Left kidney (tissue), 8 donors: ENCODE measurements at places on chromosomes 5 and 9. TPM values are rescaled to one million over a fixed set of nuclear protein-coding genes. Genes with fewer than 3 reads are reported as not detected.

SVEP1 gene
- polyA plus RNA-seq = 6.2 TPM

- no peak for DNase-seq
Observed at GRCh38 chr5:143059355-143059754, 289.2 kb downstream of the ARHGAP26 start.

ACTBL2 gene
- polyA plus RNA-seq = not detected

PCSK5 gene
- 18.0 TPM for polyA plus RNA-seq
